Bronchial epithelial cell (primary cell): ENCODE measurements at places on chromosomes 3 and 15.

DNA sequence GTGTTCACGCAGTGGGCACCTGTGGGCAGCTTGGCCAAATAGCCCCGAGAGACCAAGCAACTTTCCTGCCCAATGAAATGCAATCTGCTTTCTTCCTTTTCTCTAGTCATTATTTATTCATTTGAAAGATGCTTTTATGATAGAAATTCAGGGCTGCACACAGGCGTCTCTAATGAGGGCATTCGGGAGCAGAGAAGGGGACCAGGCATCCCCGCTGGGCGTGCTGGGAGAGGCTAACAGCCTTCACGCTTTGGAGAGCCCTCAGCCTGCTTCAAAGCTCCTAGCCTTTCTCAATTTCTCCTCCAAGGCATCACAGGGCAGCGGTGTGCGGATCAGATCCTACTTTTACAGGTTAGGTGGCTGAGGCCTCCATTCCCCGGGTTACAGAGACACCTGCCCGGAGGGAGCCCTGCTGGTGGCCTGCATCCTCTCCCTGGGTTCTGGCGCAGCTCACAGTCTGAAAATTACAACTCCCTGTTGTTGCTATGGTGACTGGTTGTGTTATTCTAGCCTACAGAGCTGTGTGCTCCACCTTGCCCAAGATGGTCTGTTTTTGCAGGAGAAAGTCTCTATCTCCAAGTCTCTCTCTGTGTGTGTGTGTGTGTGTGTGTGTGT lies 21.8 kb upstream of the KLF13 start:
- no peak for DNase-seq

- no peak for DNase-seq
Measured at GRCh38 chr15:28984421-28985315, 98.9 kb downstream of the APBA2 start.

DNA sequence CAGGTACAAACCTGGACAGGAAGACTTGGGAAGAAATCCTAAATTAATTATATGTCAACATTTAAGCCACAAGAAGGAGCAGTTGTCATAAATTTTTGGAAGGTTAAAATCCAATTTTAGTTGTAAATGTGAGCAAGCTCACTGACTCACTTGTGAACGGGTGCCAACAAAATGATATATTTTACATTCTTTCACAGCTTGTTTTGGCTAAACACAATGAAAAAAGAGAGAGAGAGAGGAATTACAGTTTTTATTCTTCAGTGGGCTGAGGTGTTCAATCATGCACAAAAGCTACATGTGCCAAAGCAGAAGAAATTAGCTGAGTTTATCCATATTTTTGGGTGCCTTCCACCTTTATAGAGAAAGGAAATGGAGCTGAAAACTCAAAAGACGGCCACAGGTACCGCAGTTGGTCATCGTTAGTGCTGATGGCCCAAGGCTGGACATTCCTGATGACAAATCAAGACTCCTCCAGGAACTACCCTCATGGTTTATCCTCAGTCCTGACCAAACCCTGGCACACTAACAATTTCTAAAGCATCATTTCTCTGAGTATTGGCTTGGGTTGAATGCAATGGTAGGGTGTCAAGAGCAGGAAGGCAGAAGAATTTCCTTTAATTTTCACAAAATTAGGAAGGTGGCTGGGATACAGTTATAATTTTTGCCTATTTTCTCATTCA lies 37.6 kb upstream of the WNT5A start:
- peak; percentile 23 for DNase-seq

DNA sequence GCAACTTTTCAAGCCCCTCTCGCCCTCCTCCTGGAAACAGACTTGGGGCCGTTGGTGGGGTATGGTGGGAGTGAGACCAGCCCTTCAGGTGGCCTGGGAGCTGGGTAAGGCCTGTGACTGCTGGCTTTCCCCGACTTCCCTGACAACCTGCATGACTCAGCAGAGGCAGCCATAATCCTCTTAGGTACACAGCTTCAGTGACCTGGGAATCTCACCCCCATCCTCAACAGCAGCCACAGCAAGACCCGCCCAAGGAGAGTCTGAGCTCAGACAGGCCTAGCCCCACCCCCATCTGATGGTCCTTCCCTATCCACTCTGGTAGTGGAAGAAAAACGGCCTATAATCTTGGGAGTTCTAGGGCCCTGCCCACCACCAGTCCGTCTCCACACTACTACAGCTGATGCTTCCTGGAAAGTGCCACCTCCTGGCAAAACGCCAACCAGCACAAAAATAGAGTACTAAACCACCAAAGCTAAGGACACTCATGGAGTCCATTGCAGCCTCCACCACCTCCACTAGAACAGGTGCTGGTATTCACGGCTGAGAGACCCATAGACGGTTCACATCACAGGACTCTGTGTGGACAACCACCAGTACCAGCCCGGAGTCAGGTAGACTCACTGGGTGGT lies 13.1 kb upstream of the SLC27A2 start:
- DNase-seq, result no peak

DNA sequence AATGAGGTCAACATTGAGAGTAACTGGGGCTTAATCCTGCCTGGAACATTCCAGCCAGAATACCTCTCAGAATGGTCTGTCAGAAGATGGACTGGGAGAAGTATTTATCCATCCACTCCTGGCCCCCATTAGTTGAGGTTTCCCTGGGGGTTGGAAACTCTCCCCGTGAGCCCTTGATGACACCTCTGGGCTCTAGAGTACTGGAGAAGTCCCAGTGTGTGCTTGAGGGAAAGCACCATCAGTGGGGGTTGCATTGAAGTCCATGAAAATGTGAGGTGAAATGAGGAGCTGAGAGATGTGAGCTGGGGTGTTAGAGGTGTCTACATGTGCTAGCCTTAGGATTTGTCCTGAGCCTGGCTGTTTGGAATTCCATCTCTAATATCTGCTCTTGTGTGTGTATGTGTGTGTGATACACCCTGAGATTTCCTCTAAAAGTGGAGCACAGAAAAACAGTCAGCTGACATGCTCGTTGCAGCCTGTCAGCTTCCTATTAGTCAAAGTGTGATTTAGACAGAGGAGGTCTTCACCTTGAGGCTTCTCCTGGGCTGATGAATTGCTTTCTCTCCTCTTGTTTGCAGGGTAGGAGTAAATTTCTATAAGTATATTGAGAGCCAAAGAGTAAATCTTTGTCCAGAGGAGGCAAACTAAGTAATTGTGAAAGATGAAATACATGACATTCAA lies 67.6 kb downstream of the NR1D2 start:
- peak; percentile 75 for DNase-seq

DNA sequence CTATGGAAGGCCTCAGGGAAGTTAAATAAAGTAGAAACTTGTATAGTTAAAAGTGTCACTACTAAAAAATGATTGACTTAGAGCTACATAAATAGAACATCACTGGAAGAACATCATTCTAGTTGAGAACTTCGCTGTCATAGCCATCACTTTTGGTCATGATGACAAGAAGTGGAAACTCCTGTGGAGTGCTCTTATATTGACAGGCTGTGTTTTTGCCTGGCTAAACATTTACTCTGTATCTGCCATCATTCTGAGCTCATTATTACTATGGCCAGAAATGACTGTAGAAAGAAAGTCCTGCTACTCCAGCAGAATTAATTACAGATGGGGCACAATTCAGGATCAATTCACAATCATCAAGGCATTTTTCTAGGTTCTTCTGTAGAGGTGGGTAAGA lies 165.1 kb upstream of the GOLIM4 start:
- DNase-seq, result no peak

DNA sequence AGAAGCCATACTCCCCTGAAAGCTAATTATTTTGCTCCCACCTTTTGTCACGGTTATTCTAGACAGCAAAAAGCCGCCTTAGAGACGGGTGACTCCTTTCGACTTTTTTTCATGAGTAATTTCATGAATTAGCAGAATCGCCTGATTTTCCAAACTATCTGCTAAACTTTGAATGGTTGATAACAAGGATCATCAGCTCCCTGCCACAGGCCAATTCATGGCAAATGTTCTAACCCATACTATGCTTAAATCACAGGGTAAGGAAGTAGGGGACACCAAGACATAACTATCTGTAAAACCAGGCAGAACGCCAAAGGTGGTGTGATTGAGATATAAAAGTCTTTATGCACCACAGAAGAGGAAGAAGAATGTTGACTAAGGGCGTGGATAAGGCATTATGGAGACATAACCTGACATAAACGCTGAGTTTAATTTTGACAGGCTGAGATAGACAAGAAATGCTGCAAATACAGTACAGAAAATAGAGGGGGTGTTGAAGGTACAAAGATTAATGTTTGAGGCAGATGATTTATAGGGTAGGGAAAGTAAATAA lies 891 bp upstream of the DMXL2 start:
- DNase-seq, result peak; percentile 46

GRCh38 chr15:44782516-44782915 lies 46.2 kb downstream of the TRIM69 start:
- peak; percentile 29 for DNase-seq

- DNase-seq, result peak; percentile 21
Measured at GRCh38 chr3:94862703-94863102, 799.8 kb downstream of the NSUN3 start.

GRCh38 chr3:159882790-159883779 lies 105.5 kb upstream of the IL12A start:
- DNase-seq, result peak; percentile 84

DNA sequence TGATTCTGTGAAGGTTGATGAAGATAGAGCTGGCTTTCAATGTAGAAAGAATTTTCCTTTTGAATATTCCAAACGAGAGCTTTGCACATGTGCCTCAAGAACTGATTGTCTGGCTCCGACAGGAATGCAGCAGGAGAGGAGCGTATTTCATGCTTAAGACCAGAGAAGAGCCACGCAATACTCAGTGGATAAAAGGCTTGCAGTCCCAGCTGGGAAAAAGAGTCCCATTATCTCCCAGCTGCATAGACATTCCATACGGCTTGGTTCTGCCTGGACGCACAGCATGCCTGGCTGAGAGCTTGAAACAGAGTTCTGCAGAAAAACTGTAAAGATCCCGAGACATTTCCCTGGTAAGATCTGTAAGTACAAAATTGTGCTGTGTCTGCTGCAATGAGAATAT lies at the start of gene CNTN6:
Gene CNTN6, plus strand, starts transcription at position 254 of the 400 bp plus-strand sequence. CDS start 54,985 bp downstream, outside the sequence.
- no peak for DNase-seq

GRCh38 chr3:75180945-75181298 lies 483.2 kb upstream of the FRG2C start:
- DNase-seq, result no peak

- peak; percentile 40 for DNase-seq
Measured at GRCh38 chr15:35305946-35306345, 220.9 kb upstream of the NANOGP8 start.

DNA sequence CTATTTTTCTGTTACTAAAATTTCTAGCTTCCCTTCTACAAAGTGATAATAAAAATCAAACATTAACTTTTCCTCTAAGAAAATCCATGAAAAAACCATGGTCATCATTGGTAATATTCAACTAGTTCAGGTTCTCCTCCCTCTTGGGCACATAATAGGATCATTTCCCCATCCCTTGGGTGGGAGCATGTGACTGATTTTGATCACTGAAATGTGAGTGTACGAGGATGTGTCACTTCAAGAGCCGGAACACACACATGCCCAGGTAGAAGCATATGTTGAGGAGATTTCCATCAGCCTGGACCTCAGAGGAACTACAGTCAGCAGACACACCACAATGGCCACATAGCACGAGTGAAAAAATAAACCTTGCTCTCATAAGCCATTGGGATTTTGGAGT lies 36.1 kb downstream of the AP3S2 start:
- DNase-seq, result no peak

DNA sequence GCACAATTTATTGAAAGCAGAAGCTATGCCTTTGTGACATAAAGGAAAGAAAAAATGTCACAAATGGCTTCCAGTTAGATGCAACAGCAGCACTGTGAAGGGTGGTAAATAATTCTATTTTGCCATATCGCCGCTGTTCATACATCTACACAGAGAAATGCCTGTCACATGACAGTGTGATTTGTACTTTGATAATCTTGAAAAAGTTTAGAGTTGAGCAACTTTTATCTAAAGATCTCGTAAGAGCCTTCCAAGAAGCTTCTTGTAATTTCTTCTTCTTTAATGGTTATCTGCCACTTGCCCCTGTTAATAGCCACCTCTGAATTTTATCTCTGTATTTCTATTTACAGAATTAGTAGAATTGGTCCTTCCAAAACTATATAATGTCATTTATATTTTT lies 192.3 kb downstream of the ATP8B4 start:
- DNase-seq, result no peak

DNA sequence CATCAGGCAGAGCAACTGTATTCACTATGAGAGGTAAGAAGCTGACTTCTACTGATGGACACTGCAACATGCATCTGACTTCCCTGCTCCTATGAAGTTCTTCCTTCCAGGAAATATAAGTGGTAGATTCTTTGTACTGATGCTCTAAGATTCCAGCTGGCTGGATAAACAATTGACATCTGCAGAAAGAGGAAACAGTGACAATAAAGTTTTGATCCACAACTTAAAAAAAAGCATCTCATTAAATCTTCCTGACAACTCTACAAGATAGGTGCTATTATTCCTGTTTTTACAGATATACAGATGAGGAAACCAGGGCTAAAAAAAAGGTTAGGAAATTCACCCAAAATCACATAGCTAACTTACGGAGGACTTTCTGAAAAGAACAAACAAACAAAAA lies 142.8 kb downstream of the VPS13C start:
- DNase-seq, result no peak
